Adipose tissue (tissue), 3 donors: ENCODE measurements at places on chromosomes 13 and 19. TPM values are rescaled to one million over a fixed set of nuclear protein-coding genes. Genes with fewer than 3 reads are reported as not detected.

The SH2D3A gene
- 14.4 TPM for polyA plus RNA-seq

The PRPF31 gene
- polyA plus RNA-seq, result 46.6 TPM

The CATSPERD gene
- polyA plus RNA-seq, result not detected

The APC2 gene
- polyA plus RNA-seq, result 0.06 TPM

The LGALS14 gene
- not detected for polyA plus RNA-seq

The ZNF578 gene
- polyA plus RNA-seq, result 0.40 TPM

The EXOSC5 gene
- 33.1 TPM for polyA plus RNA-seq

The ZNF738 gene
- 2.4 TPM for polyA plus RNA-seq

The SMIM44 gene
- polyA plus RNA-seq, result not detected

The C1QTNF9 gene
- 1.3 TPM for polyA plus RNA-seq

The CABP5 gene
- not detected for polyA plus RNA-seq

The PRSS57 gene
- 0.34 TPM for polyA plus RNA-seq

The MIDN gene
- polyA plus RNA-seq, result 95.5 TPM

The BEST2 gene
- polyA plus RNA-seq, result not detected

The LRRC4B gene
- polyA plus RNA-seq, result 3.0 TPM

The CAPS gene
- 13.4 TPM for polyA plus RNA-seq

The USHBP1 gene
- polyA plus RNA-seq, result 2.5 TPM

The SLC25A23 gene
- polyA plus RNA-seq, result 14.0 TPM

The RNF17 gene
- polyA plus RNA-seq, result not detected

The BICRA gene
- 6.2 TPM for polyA plus RNA-seq

The OR7C1 gene
- polyA plus RNA-seq, result not detected

The OR7D4 gene
- polyA plus RNA-seq, result not detected

The OVOL3 gene
- polyA plus RNA-seq, result not detected

The FAM216B gene
- 0.22 TPM for polyA plus RNA-seq

The SYT3 gene
- polyA plus RNA-seq, result 0.24 TPM

The ZFP82 gene
- 1.4 TPM for polyA plus RNA-seq

The KLK3 gene
- not detected for polyA plus RNA-seq

The CYP2S1 gene
- 5.1 TPM for polyA plus RNA-seq

The C19orf47 gene
- polyA plus RNA-seq, result 8.4 TPM

The DDA1 gene
- polyA plus RNA-seq, result 90.1 TPM

The ABHD8 gene
- polyA plus RNA-seq, result 7.1 TPM

The GPC5 gene
- polyA plus RNA-seq, result 0.04 TPM

The GSK3A gene
- polyA plus RNA-seq, result 53.8 TPM

The TMEM38A gene
- 3.5 TPM for polyA plus RNA-seq

The LPAR2 gene
- polyA plus RNA-seq, result 12.6 TPM

The CYP4F3 gene
- polyA plus RNA-seq, result 0.34 TPM

The SLITRK6 gene
- 0.22 TPM for polyA plus RNA-seq

The LGALS7 gene
- not detected for polyA plus RNA-seq

The SIGLECL1 gene
- polyA plus RNA-seq, result not detected

The CRYL1 gene
- 23.9 TPM for polyA plus RNA-seq

The ZNF497 gene
- 0.51 TPM for polyA plus RNA-seq

The PLIN5 gene
- polyA plus RNA-seq, result 38.2 TPM

The C19orf33 gene
- polyA plus RNA-seq, result 41.2 TPM

The TYROBP gene
- 23.7 TPM for polyA plus RNA-seq

The LGALS4 gene
- 7.1 TPM for polyA plus RNA-seq

The FAM124A gene
- polyA plus RNA-seq, result 6.9 TPM

The VSIG10L gene
- 1.3 TPM for polyA plus RNA-seq

The YIF1B gene
- 59.7 TPM for polyA plus RNA-seq

The CCDC169 gene
- 0.79 TPM for polyA plus RNA-seq

The CAPN12 gene
- polyA plus RNA-seq, result 1.6 TPM

The SRRM5 gene
- polyA plus RNA-seq, result 0.22 TPM

The LYPD3 gene
- 0.67 TPM for polyA plus RNA-seq

The CYP2A6 gene
- 0.22 TPM for polyA plus RNA-seq

The CDX2 gene
- 3.2 TPM for polyA plus RNA-seq

The ZNF177 gene
- 0.56 TPM for polyA plus RNA-seq

The KASH5 gene
- polyA plus RNA-seq, result not detected

The ZNF628 gene
- polyA plus RNA-seq, result 1.9 TPM

The SIGLEC8 gene
- not detected for polyA plus RNA-seq

The ZMYM2 gene
- polyA plus RNA-seq, result 8.7 TPM
